ENCODE measurements at places on chromosomes 7 and 10.

- peak; percentile 66 for DNase-seq
These were observed 349.8 kb downstream of the PTPRN2 start for GRCh38 chr7:158237672-158238335.

DNA sequence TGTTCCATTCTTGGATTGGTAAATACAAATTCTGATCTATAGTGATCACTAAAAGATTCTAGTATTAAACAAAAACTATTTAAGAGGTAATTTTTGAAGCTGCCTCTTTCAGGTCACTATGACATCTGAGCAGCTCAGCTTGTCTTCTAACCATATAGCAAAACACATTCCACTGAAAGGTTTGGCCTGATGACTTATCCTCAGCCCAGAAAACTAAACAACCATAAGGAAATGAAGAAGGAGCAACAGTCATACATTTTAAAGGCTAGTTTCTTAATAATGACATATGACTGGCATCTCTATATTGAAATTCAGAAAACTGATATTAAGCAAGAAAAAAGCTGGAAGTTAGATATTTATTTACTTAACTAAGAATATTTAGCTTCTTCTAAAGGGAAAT is 24.6 kb downstream of the NT5C2 start:
- DNase-seq = no peak

DNA sequence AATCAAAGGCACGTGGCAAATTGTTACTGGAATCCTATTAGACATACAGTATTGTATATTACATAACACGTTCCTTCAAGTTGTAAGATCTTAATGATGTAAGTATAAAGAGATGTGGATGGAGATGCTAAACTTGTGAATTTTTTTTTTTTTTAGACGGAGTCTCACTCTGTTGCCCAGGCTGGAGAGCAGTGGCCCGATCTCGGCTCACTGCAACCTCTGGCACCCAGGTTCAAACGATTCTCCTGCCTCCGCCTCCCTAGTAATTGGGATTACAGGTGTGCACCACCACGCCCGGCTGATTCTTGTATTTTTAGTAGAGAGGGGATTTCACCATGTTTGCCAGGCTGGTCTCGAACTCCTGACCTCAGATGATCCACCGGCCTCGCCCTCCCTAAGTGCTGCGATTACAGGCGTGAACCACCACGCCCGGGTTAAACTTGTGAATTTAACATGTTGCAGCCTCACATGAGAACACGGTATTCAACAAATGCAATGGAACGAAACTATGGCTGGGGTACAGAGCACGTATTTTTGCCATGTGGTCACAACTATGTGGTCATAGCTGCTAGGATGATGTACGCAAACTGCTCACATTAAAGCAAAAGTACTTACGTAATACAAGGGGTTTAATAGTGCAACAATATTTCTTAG is 818 bp upstream of the SUPV3L1 start:
- peak; percentile 29 for DNase-seq

DNA sequence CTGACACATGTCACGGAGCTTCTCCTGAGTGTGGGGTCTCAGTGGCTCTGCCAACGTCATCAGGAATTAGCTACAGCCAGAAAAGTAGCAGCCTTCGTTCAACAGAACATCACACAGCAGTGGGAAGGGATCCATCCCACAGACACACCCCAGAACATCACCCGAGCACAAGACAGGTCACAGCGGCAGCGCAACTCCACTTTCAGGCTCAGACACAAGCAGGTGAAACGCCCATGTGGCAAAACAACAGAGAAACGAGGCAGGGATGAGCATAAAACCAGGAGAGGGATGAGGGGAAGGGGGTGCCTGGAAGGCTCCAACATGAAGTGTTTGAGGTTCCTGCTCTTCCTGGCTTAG is 44.8 kb downstream of the CAMK2B start:
- DNase-seq = no peak

DNA sequence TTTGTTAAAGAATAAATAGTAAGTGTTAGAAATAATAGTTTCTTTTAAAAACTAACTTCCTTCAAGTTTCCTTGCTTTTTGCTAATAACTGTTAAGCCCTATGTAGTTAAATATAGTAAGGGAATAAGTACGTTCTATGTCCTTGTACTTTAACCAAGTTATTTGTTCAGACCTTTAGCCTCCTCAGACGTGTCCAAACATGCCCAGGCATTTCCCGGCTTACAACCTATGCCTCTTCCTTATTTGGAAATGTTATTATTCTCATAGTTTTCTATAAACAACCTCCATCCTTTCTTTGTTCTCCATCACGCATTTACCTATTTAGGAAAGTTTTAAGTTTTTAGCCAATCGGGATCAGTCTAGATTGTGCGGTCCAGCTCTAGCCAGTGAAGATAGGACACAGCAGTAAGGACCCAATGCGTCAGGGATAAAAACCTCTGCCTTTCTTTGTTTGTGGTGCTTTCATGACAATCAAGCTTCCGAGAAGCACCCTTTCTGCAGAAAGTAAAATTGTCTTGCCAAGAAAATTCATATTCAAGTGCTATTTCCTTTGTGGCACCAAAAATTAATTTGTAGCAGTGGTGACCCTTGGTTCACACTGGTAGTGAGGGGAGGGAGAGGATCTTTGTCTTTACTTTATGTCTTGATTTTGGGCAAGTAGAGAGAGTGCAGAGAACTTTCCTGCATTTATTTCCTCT is 851.3 kb upstream of the POM121L12 start:
- no peak for DNase-seq

DNA sequence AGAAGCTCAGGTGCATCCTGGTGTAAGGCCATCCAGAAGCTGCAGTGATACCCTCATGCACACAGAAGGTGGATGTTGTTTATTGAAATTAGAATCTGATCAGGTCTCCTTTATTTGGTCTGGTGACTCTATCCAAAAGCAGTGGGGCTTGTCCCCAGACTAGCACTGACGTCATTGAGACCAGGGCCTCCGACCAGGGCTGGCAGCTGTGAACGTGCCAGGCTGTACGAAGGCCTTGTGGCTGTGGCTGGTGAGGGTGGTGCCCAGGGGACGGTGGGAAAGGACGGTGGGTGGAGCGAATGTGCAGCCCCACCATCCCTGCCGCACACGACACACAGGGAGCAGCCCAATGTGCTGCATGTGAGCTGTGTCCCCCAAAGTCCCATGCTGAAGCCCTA is 160.0 kb downstream of the ADARB2 start:
- no peak for DNase-seq

GRCh38 chr10:110739811-110740271 is 95.7 kb downstream of the RBM20 start:
- no peak for DNase-seq

GRCh38 chr7:22865602-22865960 is 42.9 kb upstream of the TOMM7 start:
- DNase-seq = no peak

- DNase-seq = no peak
These were observed 71.8 kb downstream of the ARHGAP21 start for GRCh38 chr10:24651923-24652322.

DNA sequence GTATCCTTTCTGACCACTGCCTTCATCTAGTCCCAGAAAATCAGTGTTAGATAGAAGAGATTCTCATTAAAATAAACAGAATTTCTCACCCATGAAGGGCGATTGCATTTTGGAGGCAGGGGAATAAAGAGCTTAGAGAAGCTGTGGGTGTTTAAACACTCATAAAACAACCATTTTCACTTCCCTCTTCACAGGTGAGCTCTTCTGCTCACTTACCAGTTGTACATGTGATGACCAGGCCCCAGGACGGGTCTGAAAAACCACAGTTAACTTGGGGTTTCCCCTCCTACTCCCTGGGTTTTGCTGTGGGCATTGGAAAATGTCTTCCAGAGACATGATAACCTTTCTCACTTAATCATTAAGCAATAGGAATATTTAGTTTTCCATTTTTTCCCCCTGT is 411.6 kb upstream of the DPP6 start:
- DNase-seq = no peak

- no peak for DNase-seq
These were observed 9.3 kb upstream of the NRBF2 start for GRCh38 chr10:63123727-63124362.

- DNase-seq = no peak
These were observed 243.8 kb upstream of the ETV1 start for GRCh38 chr7:14233076-14233867.

DNA sequence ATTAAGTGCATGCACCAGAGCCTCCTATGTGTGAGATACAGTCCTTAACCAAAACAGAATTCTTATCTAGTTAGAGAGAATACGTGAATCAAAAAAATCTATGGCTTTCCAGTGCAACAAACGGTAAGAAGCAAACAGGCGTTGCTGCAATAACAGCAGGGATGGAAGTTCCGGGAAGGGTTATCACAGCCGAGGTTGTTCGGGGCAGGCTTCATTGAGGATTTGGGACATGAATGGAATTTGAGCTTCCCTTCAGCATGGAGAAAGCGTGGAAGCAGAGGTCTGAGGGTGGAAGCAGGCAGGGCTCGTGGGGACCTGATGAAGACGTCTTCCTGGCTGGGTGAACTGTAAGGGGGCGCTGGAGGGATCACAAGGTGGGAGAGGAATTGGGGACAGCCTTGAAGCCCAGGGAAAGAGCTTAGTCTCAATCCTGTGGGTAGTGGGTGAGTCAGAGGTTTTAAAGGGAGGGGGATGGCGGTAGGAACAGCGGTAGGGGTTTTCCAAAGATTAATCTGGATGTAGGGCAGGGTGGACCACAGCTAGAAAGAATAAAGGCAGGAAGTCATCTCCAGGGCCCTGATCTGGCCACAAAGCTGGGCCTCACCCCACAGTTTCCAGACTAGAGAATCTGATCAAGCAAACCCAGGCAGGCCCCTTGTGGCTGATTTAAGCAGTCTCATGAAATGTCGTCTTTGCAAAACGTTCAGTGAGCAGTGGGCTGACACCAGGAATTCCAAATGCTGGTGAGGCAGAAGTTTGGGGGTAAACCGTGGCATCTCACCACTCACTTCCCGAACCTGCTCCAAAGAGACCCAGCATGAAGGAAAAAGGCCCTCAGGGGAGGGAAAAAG is 65.1 kb downstream of the CALML3 start:
- no peak for DNase-seq

DNA sequence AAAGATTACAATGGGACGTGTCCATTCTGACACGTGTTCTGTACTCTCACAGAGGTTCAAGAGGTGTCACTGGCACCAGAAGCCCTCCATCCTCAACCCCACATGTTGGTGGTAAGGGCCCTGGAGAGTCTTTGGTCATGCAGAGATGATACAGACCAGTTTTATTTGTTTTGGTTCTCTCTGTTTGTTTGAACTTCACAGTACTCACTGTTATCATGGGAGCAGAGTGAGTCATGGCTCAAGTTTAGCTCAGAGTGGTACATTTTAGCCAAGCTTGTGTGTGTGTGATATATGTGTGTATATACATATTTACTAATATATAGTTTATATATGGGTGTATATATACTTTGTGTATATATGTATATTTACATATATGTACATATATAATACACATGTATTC is 935.6 kb downstream of the GRID1 start:
- DNase-seq = no peak

DNA sequence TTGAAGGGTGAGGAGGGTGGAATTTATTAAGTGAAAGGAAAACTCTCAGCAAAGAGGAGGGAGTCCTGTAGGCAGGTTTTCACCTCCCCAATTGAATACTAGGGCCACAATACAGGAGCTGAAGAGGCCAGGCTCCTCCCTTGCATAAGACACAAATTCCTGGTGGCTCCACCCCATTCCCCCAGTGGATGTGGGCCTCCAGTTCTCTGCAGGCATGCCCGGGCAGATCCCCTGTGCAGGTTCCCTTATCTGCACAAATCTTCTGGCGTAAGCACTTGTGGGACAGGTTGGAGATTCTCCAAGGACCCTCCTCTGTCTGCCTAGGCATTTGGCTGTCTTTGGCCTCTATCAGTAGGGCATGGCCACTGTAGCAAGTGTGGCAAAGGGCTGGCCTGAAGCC is 847.1 kb upstream of the MBL2 start:
- DNase-seq = no peak

- DNase-seq = no peak
These were observed 97.1 kb upstream of the TMEM168 start for GRCh38 chr7:112887337-112887736.

DNA sequence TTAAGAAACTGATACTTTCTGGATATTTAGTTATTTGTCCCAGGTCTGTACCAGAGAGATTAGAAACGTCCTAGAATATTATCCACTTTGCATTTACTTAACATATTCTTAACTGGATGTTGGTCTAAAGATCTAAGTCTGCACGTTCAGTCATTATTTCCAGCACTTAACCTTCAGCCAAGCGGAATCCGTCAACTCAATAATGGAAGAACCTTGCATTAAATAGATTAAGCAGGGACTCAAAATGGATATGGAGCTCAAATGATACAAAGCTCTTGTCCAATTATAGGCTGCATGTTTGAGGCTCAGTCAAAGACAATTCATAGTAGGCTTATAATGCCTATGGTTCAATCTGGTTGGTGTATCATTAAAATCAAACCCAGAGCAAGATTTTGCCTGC is 162.9 kb downstream of the SEMA3D start:
- no peak for DNase-seq

DNA sequence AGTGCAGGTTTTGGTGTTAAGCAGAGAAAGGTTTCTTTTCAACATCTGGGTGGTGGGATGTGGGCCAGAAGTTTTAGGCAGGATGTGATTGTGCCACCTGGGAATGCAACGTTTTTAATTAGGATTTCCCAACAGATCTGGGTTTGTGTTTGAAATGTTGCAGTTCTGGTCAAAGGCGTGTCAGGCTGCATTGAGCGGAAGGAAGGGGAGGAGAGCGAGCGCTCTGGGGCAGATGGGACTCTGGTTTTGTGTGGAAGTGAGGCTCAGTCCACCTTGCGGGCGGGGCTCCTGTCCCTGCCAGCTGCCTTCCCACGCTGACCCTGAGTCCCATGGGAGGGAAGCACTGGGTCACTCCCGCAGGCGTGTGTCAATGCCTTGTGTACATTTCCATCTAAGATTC is 767.7 kb downstream of the KCNMA1 start:
- DNase-seq = no peak

DNA sequence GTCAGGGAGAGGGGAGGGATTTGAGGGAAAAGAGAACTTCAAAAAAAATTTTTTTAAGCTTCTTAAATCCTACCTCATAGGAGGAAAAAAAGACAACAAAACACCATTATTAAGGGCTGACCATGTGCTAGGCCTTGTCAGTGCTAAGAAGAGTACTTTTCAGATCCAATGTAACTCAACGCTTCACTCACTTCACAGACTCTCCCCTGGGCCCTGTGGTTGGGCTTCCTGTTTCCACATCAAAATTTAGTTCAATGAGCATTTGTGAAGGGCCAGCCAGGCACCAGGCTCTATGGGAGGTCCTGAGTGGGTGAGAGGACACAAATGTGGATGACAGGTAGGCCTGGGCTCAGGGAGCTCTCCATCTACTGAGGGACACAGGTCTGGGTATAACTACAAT is 249.8 kb downstream of the PTEN start:
- no peak for DNase-seq

- DNase-seq = no peak
These were observed 62.0 kb downstream of the BBS9 start for GRCh38 chr7:33191340-33191739.
